H4 (cell line): ENCODE measurements at places on chromosomes 5 and 9. TPM values are rescaled to one million over a fixed set of nuclear protein-coding genes. Genes with fewer than 3 reads are reported as not detected.

The DOLK gene
- 23.3 and 28.3 TPM in 2 replicates for total RNA-seq

The PTPN3 gene
- total RNA-seq = 5.2 and 5.9 TPM in 2 replicates

The TMEM203 gene
- 63.4 and 69.8 TPM in 2 replicates for total RNA-seq

The EDIL3 gene
- 178 and 227 TPM in 2 replicates for total RNA-seq

The FAM81B gene
- 0.23 TPM in 1 of 2 replicates, not detected in the other for total RNA-seq

The FBN2 gene
- 7.6 and 8.8 TPM in 2 replicates for total RNA-seq

The ARID3C gene
- 0.21 TPM in 1 of 2 replicates, not detected in the other for total RNA-seq

DNA sequence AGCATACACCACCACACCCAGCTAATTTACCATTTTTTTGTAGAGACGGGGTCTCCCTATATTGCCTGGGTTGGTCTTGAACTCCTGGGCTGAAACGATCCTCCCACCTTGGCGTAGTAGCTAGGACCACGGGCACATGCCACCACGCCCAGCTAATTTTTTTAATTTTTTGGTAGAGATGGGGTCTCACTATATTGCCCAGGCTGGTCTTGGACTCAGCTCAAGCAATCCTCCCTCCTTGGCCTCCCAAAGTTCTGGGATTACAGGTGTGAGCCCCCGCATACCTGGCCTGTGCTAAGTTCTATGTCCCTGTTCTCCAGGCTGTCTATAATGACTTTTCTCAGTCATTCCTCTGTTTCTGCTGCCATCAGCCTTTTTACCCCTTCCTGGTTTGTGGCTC is 41.3 kb downstream of the ASS1 start:
- DNase-seq = no peak

DNA sequence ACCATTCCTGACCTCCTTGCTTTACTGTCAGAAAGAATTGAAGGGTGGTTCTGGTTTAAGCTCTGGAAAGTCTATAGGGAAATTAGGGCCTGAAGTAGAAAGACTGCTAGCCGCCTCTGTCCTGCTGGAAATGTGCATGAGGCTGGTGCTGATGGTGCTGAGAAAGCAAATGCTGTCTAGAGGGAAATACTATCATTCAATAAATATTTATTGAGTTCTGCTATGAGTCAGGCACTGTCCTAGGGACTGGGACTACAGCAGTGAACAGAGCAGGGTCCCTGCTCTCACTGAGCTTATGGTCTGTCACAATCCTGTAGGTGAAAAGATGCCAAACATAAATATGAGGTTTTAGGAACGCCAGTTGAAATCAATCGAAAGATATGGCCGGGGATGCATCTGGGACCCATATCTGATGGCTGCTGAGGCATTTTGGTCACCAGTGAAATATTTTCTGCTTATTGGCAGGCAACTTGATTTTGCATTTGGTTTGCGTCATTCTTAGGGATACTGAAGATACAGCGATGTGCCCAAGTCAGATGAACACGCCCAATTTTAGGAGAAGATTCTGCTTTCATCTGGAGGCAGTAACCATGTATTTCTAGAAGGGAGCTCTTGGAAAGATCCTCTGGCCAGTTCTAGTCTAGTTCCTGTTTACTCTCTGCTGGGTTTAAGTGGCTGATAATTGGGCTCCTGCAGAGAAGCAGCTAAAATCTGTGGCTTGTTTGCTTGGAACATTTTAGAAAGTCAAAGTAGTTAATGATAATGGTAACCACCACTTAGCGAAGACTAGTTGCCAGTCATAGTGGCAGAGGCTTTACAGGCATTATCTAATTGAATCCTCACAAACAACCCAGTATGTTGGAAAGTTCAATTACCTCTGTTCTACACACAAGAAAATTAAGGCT is 73.3 kb downstream of the INSYN2B start:
- no peak for DNase-seq

DNA sequence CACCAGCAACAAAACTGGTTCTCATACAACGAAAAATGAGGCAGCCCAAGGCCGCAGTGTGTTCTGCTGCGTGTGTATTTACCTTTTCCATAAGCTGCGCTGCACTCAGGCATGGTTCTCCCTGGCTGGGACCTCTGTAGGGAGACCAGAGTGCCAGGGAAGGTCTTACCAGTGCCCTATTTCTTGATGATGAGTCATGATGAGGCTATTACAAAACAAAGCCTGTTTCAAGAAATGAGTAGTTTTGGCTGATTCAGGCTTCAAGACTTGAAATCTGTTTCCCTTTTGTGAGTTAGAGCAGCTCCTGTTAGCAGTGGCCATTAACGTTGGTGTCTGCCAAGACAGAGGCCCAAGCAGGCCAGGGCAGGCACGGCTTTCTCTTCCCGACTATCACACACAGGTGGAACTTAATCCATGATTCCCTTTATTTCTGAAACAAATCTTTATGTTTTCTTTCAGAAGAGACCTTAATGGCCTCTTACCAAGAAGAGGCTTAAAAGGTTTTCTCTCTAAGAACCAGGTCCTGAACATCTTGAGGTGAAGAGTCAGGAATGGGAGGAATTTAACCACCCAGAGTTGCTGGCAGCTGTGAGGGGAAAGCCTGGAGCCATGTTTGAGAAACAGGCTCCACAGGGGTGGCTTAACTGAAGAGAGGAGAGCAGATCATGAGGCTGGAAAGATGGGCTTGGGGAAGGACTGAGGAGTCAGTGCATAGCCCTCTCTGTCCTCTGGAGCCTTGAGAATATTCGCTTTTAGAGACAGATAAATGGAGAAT is 41.4 kb upstream of the TIFAB start:
- DNase-seq = peak; percentile 87

- peak; percentile 70 for DNase-seq
Observed at GRCh38 chr5:43042176-43042625, 2.1 kb upstream of the ANXA2R start.

DNA sequence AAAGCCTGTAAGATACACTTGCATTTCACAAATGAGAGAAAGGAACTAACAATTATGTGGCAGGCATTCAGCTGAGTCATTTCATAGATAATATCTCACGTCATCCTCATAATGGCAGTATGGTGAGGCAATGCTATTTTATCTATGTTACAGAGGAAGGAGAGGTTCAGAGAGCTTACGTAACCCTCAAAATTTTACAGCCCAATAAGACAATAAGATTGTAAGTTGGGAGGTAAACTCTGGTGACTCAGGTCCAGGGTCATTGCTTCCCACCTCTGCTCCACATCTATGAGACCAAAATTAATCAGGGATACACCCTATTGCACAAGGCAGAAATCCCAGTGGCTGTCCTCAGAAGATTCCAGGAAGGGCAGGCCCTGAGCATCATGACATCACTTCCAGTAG is 309.7 kb downstream of the NSG2 start:
- DNase-seq = peak; percentile 96

DNA sequence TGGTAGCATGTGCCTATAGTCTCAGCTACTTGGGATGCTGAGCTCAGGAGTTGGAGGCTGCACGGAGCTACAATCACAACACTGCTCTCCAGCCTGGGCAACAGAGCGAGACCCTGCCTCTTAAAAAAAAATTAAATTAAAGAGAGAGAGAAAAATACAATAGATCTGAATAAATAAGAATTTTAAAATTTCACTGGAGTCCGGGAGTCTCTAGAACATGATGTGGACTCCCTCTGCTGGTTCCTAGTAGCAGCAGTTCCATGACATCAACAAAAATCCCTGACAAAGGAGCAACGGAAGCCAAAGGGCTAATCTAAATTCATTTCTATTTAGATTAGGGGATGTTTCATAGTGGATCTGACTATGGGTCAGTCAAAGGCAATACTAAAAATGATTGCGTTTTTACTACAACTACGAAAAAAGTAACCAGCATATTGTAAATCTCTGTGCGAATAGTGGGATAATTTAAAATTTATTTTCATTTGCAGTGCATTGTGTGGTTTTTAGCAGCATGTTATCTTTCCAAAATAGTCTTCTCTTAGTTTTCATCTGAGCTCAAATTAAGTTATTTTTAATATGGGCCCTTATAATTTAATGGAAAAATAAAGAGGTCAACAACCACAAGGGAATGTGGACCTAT is 6.7 kb downstream of the INIP start:
- peak; percentile 20 for DNase-seq

GRCh38 chr5:159210846-159211245 is 1.5 kb upstream of the RNF145 start:
- DNase-seq = no peak

DNA sequence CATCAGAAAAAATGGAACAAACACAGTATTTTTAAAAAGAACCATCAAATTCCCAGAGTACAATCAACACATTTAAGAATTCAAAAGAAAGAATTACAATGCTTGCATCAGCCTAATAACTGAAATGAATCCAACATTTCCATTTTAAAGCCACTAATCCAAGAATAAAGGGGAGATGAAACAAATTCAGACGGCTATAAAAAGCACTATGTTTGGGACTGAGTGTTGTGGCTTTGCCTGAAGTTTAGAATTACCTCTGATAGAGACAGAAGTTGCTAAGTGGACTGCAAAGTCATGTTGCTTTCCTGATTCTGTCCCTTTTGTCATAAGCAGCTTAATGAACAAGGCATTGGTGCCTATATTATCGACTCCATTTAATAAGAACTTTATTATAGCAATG is 135.4 kb upstream of the RGMB start:
- no peak for DNase-seq
